Activated naive CD4-positive, alpha-beta T cell treated with anti-CD3 and anti-CD28 coated beads for 36 hours (primary cell): ENCODE measurements at places on chromosomes 5 and 9. TPM values are rescaled to one million over a fixed set of nuclear protein-coding genes. Genes with fewer than 3 reads are reported as not detected.

GRCh38 chr5:141691286-141691866, 9.3 kb upstream of the ARAP3 start:
- no peak for DNase-seq

- peak; percentile 28 for DNase-seq
Measured at GRCh38 chr9:120916588-120916987, 10.0 kb downstream of the TRAF1 start.

GRCh38 chr9:72213906-72214305, 64.7 kb downstream of the GDA start:
- DNase-seq = no peak

GRCh38 chr5:103847060-103847459, 284.5 kb upstream of the NUDT12 start:
- DNase-seq = no peak

DNA sequence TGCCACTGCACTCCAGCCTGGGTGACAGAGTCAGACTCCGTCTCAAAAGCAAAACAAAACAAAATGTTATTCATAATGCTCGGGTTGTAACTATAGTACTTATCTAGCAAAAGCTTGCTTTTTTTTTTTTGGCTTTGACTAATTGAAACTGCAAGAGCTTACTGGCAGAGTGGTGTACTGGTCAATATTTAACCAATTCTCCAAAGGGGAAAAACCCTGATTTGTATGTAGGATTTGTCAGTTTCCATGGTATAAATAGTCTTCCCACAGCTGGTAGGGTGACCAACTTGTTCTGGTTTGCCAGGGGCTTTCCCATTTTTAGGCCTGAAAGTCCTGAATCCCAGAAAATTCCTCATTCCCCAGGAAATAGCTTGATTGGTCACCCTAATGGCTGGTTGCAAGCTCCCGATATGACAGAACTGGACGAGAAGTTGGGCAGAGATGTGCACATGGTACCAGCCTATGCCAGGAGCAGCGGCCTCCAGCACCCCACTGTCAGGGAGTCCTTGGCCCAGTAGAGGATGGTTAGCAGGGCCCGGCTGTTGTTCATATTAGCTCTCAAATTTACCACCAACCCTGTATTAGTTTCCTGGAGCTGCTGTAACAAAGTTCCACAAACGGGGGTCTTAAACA, 58.0 kb downstream of the FXN start:
- no peak for DNase-seq

- no peak for DNase-seq
Measured at GRCh38 chr5:137872466-137872865, 4.8 kb downstream of the MYOT start.

- DNase-seq = no peak
Measured at GRCh38 chr9:86589730-86590129, 235.5 kb upstream of the TUT7 start.

GRCh38 chr5:95808013-95808685, 14.4 kb downstream of the GLRX start:
- DNase-seq = no peak

DNA sequence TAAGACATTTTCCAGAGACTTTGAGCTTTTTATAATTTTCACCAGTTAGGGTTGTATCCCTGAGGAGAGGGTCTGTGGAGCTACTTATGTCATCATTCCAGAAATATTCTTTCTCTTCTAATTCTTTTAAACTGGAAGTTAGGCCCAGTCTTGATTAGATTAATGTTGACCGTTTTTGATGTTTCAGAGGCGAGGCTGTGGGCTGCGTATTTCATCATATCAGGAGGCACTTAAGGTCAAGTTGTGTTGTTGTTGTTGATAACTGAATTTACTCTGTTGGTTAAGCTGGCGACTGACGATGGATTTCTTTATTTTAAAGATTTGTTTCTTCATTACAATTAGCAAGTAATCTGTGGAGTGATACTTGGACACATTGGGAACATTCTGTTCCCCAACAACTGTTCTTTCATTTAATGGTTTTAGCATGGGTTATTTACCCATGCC, 20.1 kb downstream of the IPO11 start:
- DNase-seq = no peak

DNA sequence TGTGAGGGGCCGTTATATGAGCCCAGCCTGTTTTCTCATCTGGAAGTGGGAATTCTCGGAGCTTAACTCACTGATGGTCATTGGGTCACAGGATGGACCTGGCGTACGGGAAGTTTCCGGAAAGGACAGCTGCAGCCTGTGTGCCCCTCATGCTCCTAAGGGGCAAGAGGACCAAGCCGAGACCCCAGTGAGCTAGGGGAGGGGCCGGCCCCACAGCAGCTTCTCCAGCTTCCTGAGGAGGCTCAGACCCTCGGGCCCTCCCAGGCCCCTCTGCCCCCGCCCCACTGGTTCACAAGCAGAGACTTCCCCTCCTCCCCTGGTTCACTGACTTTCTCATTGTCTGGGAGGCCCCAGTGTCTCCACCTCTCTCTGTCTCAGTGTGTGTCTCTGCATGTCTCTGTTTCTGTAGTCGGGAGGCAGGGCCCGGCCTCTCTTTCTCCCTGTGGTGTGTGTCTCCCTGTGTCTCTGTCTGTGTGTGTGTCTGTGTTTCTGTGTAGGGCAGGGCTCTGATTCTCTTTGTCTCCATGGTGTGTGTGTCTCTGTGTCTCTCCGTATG, 32.3 kb upstream of the FIBCD1 start:
- DNase-seq = no peak

GRCh38 chr5:26641492-26641891, 396.9 kb downstream of the CDH9 start:
- no peak for DNase-seq

GRCh38 chr9:7578951-7579350, 220.6 kb downstream of the DMAC1 start:
- DNase-seq = no peak

DNA sequence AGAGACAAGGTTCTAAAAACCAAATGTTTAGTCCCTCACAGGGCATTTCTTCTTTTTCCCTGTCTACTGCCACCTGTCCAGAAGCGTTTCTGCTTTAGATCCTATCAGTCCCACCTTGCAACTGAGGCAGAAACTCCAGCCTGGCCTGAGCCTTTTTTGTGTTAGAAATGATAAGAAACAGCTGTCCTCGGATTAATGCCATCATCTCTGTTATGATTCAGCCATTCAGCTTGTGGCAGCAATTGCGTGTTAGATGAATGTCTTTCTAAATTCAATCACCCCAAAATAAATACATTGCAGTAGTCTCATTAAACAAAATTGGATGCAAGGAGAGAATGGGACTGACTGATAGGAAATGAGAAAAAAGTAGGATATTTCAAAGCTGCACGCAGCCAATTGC, 28.3 kb upstream of the FRMPD1 start:
- no peak for DNase-seq

DNA sequence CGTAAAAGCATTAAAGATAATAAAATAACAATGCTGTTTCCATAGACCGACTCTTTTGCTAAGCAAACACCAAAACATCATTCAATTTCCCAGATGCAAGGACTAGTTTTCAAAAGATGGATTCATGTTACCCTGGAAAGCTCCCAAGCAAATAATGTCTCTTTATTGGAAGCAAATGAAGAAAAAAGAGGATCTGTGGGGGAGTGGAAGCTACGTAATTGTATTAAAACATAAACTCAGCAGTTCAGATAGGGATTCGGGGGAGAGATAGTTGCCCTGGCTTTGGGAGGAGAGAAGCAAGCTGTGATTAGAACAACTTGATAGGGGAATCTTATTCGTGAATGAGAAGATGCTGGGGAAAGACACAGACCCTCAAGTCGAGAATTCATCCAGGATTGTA, 491.0 kb upstream of the CLINT1 start:
- DNase-seq = no peak

DNA sequence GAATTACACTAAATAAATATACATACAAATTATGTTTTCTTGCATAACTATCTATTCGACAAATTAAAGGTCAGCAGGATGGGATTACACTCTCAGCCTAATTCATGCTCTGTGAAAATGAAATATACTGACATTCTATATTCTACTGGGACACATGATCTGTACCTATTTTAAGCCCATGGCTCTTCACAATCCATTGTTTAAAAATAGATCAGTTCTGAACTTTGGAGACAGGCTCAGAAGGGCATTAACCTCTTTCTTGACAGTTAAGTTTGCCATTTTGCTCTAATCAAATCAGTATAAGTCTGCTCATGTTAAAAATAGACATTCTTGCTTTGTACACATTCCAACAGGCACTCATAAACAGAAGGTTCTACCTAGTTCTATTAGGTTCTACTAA, 361.2 kb downstream of the HCN1 start:
- no peak for DNase-seq

DNA sequence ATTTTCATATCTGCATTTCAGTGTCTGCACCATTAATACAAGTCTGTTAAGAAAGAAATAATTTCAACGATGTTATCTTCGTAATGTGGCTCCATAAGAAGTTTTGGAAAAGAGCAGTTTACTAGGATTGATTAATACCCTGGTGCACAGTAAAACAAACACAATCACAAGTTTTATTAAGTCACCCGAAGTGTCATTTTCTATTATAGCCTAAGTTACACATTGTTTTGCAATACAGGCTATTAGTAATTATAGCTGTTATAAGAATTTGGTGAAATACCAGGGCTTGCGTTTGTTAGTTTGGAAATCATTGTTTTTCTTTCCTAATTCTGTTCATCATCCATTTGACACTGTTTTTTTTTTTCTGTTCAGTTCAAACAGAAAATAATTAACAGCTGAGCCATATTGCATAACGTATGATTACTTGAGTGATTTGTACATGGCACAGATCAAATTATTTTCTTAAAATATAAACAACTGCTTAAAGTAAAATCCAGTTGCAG, 30.6 kb downstream of the LVRN start:
- no peak for DNase-seq

GRCh38 chr9:132163457-132163875, 1.6 kb downstream of the NTNG2 start:
- no peak for DNase-seq

GRCh38 chr5:142772446-142773293, 2.5 kb downstream of the ARHGAP26 start:
- DNase-seq = peak; percentile 42

DNA sequence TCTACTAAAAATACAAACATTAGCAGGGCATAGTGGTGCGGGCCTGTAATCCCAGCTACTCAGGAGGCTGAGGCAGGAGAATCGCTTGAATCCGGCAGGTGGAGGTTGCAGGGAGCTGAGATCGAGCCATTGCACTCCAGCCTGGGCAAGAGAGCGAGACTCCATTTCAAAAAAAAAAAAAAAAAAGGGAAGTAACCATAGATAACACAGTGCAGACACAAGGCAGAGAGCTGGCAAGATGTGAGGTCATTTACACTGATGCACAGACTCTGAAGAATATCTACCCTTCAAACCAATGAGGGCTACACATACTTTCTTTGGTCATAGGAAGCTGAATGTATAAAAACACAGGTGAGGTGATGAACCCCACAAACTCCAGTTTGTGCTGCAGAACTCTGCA, 131.9 kb downstream of the DCP2 start:
- DNase-seq = no peak

DNA sequence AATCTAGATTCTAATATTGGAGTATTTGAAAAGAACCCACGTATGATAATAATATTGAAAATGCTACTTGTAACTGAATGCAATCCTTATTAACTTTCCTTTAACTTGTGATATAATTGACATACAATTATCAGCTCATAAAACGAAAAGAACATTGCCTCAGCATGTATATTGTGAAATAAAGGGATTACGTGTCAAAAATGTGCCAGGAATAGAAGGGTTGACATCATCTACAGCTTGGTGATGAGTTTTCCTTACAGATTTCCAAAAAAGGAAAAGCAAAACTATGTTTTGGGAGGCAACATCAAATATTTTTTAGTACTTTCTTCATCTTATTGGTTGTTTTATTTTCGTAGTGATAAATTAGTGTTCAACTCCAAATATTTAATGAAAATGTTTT, 266.0 kb upstream of the PTGER4 start:
- no peak for DNase-seq

DNA sequence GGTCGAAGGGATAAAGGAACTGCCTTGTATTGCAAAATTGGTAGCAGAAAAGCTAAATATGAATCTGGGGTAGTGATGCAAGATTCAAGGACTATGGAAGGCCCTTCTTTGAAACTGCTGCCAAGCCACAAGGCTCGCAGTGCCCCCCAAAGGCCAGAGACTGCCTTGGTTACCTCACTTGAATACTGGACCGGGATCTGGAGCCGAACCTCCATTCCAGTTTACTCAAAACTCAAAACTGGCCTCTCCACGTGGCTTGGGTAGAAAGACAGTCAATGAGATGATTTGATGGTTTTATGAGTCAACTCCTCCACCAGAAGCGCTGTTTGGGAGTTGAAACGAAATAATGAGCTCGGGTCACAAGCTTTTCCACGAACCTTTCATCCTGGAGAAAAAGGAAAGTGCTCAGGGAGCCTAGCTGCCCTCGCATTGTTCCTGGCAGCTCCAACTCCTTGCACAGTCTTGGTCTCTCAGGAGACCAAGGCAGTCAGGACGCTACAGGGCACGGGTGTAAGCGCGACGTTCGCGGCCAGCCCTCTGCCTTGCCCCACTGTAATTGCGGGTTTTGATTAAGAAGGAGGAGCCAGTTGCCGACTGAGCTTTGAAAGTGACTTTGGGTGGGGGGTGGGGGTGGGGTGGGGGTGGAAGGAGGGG, 2.8 kb downstream of the ST8SIA4 start:
- DNase-seq = peak; percentile 77

GRCh38 chr5:142748568-142749249, 21.5 kb upstream of the ARHGAP26 start:
- DNase-seq = peak; percentile 76

- DNase-seq = no peak
Measured at GRCh38 chr9:118129541-118129940, 425.3 kb downstream of the TLR4 start.

- no peak for DNase-seq
Measured at GRCh38 chr9:37471942-37472684, 6.9 kb upstream of the ZBTB5 start.

- no peak for DNase-seq
Measured at GRCh38 chr5:122351416-122352157, 39.5 kb downstream of the SNCAIP start.

GRCh38 chr9:109923471-109923760, 143.4 kb downstream of the PALM2AKAP2 start:
- DNase-seq = no peak

- no peak for DNase-seq
Measured at GRCh38 chr9:130689937-130690700, 3.5 kb upstream of the EXOSC2 start.

- DNase-seq = no peak
Measured at GRCh38 chr9:13778631-13779030, 499.1 kb upstream of the MPDZ start.

- no peak for DNase-seq
Measured at GRCh38 chr9:95696701-95697100, 178.8 kb upstream of the ERCC6L2 start.

The RNF183 gene
- not detected for total RNA-seq

The CRHBP gene
- not detected for total RNA-seq

The CCDC192 gene
- not detected for total RNA-seq

The IL13 gene
- 0.24 TPM for total RNA-seq

The IRGM gene
- total RNA-seq = 2.6 TPM

The NIM1K gene
- 0.54 TPM for total RNA-seq

The P4HA2 gene
- 0.47 TPM for total RNA-seq

The NRG2 gene
- not detected for total RNA-seq

The HAVCR1 gene
- 0.42 TPM for total RNA-seq

The GLRA1 gene
- not detected for total RNA-seq

The BTNL8 gene
- total RNA-seq = not detected

The ARL10 gene
- total RNA-seq = 5.1 TPM

The DPYSL3 gene
- 0.12 TPM for total RNA-seq

The HSPA5 gene
- total RNA-seq = 136 TPM
